ENCODE measurements at places on chromosomes 11 and 22.
A peak's percentile ranks its signal among the peaks of the same experiment; 100 is the strongest.

DNA sequence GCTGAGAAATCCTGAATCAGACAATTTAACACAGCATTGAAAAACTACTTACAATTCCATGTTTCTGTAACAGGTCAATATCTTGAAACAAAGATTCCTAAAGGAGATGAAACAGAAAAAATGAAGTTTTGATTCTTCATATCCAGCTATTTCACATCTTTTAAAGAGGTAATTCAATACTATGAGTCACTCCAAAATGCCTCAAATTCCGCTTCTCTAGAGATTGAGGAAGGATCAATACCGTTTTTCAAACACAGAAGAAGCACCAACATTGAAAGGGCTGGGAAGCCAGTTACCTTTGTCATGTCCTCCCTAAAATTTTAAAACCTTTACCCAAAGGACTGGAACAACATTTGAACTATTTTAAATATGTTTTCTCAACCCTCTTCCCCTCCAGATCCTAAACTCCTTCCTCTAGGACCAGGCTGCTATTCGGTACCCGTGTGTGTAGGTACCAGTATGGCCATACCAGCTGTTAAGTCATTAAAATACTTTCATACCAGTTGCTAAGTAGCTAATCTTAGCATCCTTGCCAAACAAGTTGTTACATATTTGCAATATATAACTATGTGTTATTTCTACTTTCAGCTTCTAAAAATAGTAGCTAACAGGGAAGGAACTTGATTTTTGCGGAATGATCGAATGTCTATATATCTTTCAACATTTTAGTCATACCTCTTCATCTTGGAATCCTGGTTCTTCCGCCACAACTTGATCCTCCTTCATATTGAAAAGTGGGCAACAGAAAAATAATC, 2.3 kb downstream of the DMC1 start:
- DNase-seq, result no peak

DNA sequence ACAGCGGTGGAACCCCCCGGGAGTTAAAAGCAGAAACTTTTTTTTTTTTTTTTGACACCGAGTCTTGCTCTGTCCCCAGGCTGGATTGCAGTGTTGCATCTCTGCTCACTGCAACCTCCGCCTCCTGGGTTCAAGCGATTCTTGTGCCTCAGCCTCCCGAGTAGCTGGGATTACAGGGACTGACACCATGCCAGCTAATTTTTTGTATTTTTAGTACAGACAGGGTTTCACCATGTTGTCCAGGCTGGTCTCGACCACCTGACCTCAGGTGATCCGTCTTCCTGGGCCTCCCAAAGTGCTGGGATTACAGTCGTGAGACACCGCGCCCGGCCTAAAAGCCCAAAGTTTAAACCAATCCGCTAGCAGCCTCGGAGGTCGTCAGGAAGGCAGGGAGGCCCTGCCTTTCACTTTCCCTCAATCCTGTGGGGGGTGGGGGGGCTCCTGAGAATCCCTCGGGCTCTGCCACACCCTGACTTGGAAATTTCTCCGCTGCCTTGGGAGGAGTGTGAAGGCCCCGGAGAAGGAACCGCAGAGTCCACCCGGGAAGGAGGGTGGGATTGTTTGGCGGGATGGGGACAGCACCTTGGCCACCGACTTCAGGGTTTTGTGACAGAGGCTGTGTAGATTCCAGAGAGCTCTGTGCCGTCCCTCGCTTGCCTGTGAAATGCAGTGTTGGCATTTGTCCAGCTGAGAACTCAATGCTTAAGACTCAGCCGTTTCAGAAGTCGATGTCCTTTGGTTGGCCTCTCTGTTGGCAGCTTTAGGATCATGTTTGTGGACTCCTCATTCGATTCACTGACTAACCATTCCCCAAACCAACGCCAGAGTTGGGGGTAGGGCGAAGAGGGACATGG, 1.0 kb downstream of the ARHGAP8 start:
- DNase-seq, result no peak

DNA sequence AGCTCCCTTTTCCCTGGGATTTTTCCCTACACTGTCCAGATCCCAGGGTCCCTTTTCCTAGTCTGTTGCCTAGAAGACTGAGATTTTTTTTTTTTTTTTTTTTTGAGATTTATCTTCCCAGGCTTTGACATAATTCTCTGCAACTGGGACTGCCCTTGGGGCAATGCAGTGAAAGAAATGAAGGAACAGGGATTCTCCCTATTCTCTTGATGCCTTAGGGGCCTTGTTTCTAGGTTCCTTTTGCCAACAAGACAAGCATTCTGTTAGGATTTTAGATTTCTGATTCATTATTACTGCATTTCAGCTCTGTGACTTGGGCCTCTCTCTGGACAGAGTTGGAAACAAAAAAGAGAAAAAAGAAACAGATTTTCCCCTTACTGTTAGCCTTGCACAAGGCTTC, 47.3 kb downstream of the QSER1 start:
- DNase-seq, result no peak

DNA sequence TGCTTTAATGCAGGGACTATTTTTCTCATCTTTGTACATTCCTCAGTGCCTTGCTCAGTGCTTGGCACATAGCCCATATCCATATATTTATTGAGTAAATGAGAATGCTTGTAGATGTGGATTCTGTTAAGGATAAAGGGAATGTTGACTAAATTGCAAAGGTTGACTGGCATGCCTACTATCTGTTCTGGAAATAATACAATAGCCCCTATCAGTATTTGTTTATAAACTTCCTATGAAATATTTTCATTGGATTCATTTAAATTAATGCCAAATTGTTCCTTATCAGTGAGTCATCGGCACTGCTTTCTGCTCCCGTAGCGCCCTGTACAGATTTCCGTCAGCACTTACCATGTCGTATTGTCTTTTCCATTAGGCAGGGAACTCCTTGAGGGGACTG, 8.0 kb downstream of the RNF121 start:
- no peak for DNase-seq

GRCh38 chr22:49887702-49888101, 30.5 kb downstream of the ALG12 start:
- DNase-seq, result no peak

- no peak for DNase-seq
Observed at GRCh38 chr11:108945341-108945740, 280.5 kb downstream of the DDX10 start.

GRCh38 chr22:44049486-44050231, 25.6 kb downstream of the PARVB start:
- DNase-seq, result no peak

DNA sequence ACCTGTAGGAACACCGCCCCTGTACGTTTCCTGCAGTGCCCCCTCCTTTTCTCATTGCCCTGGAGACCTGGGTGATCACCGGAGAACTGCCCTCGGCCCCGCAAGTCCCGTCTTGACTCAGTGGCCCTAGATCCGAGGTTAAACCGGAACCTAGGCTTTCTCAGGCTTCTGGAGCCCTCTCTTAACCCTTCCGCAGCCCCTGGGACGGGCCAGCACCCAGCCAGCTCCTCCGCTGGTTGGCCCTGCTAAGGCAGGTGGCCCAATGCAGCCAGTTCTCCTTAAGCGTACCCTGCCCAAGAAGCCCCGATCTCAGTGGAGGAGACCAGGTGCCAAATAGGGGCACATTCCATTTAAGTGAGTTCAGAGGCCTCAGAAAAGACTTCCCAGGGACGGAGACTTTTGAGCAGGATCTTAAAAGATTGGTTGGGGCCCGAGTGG, 776 bp downstream of the NLRX1 start:
- no peak for DNase-seq

- DNase-seq, result peak; percentile 42
Observed at GRCh38 chr11:128517451-128518230, 69.7 kb downstream of the ETS1 start.

DNA sequence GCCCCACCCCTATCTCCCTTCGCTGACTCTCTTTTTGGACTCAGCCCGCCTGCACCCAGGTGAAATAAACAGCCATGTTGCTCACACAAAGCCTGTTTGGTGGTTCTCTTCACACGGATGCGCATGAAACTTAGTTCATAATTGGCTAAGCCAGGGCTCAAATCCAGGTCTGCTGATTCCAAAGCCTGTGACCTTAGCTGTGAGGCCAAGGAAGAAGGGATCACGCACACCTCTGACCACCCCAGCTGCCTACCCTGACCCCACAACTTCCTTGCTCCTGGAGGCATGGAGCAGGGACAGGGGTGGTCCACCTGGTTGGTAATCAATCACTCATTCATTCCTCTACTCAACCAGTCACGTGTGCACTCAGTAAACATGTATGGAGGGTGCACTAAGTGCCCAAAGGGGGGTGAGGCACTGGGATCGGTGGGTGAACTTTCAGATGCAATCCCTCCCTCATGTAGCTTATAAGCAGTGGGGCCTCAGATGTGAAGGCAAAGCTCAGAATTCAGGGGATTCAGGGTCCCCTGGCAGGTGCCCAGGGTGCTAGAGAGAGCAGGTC, 10.3 kb downstream of the FXYD2 start:
- DNase-seq, result no peak

GRCh38 chr11:19992998-19993397, 167.3 kb downstream of the DBX1 start:
- DNase-seq, result no peak

Measured in natural killer cell (primary cell).